ENCODE measurements at places on chromosomes 6 and 20. TPM values are rescaled to one million over a fixed set of nuclear protein-coding genes. Genes with fewer than 3 reads are reported as not detected.

GRCh38 chr20:10739134-10739533 is 65.3 kb upstream of the JAG1 start:
- no peak for DNase-seq

DNA sequence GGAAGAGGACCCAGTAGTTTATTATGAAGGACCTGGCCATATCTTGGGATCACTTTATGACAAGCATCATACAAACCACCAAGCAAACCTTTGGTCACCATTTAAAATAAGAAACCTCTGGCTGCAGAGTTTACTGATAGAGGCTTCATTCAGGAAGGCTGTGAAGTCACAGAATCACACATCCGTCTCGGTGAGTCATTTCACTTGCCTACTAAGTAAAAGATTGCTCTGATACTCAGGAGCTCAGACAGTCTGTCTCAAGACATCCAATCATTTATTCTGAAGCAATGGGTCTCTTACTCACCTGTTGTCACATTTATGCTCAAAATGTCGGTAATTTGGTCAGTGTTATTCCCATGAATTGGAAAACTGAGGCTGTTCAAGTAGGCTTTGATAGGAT is 33.7 kb downstream of the ADGRF5 start:
- no peak for DNase-seq

DNA sequence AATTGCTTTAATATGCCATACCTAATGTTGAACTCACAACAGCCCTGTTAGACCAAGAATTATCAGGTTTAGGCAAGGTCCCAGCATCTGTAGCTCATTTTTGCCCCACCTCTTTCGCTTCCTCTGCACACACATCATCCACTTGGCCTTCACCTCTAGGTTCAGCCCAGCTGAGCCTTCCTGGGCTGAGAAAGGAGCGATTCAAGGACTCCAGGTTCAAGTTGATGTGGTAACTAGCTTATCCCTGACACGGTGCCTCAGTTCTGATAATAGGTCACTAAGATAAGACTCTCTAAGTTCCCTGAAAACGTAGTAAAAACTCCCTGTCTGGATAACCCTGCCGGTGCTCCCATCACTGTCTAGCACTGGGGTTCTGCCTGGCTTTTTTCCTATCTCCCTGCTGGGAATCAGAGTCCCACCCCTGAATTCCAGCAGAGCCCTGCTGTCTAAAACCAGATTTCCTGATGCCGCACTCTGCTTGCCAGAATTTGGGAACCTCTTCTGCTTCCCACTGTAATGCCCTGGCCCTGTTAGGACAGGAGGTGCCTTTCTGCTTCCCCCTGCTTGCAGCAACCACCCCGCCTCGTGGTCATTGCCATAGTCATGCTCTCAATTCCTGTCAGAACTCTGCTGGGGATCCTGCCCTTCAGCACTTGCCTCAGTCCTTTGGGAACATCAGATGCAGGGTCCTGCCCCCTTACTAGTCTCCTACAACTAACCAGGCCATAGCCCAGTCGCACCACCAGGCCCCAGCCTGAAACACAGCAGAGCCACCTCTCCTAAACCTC is 47.6 kb downstream of the ALDH8A1 start:
- DNase-seq, result no peak

DNA sequence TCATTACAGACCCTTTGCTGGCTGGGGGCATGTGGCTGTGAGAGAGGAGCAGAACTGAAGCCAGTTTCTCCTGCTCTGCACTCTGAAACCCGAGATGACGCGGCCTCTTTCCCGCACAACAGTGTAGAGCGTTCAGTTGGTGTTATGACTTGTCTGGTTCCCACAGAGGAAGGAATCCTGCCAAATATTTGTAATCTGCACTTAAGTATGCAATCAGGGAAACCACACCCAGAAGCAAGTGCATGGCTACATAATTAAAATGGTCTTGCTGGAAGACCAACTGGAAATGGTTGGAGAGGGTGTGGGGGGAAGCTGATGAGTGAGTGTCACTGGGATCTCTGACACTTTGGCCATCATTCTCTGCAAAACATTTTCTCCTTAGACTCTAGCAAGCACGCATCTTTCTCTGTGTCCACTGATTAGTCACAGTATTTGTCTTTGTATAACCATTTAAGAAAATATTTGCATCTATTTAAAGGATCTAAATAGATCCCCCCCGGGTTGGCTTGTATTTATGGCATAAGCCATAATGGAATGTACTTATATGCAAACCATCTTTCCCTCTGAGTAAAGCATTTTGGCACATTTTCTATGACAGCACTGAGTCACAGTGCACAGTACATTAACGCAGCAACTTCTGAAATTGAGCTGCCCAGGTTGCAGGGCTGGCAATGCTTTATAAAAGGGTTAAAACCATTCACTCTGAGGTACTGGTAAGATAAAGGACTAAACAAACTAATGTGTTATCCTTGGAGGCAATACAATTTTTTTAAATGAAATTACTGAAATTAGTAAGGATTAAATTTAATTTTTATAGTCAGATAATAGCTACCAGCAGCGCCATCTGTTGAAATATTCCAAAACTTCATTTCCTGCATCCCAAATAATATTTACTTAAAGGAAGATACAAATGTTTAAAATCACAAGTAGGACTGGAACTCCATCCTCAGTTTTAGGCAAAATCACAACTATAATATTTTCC is 76.7 kb downstream of the FOXC1 start:
- no peak for DNase-seq

DNA sequence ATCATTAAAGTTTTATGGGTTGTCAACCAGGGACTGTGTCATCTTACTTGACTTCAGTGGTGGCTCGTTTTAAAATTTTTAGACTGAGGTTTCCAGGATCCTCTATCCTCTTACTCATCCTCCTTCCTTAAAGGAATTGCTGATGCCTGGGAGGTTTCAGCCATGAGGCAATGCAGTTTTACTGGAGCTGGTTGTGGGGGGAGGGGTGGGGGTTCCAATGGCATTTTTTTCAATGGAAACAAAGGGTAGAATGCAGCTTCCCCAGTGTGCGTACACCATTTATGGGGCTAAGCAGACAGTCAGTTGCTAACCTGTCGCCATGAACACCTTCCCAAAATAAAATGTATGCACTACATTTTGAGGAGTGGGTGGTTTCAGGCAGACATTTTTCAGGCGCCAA is 88.0 kb downstream of the METTL24 start:
- DNase-seq, result no peak

TBX18 gene
- 12.5 TPM for polyA plus RNA-seq

GCLC gene
- polyA plus RNA-seq, result 29.5 TPM

PKIB gene
- polyA plus RNA-seq, result 1.3 TPM

SOBP gene
- 14.8 TPM for polyA plus RNA-seq
